ENCODE measurements at places on chromosomes 5 and 9.

- peak; percentile 88 for DNase-seq
Measured at GRCh38 chr9:128552744-128553440, 505 bp downstream of the SPTAN1 start.

DNA sequence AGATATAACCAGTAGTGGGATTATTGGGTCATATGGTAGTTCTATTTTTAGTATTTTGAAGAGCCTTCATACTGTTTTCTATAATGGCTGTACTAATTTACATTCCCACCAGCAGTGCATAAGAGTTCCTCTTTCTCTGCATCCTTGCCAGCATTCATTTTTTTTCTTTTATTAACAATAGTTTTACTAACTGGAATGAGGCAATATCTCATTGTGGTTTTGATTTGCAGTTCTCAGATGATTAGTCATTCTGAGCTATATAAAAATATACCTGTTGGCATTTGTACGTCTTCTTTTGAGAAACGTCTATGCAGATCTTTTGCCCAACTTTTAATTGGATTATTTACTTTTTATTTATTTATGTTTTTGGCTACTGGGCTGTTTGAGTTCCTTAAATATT lies 1579.3 kb upstream of the CDH6 start:
- no peak for DNase-seq

DNA sequence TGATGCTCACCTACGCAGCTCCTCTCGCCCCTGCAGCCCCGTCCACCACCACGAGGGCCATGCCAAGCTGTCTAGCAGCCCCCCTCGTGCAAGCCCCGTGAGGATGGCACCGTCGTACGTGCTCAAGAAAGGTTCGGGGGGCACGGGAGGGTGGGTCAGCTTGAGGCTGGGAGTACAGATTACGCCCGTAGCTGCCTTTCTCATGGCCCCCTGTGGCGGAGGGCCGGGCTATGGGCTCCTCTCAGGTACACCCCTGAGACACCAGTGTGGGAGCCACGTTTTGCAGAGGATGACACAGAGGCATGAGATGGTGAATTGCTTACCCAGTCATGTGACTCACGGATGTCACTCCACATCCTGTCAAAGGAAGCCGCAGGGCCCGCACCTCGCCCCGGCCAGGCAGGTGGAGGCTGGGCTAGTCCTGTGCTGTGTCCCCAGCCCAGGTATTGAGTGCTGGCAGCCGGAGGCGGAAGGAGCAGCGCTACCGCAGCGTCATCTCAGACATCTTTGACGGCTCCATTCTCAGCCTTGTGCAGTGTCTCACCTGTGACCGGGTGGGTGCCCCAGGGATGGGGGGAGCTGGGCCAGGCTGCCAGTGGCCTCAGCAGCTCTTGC lies 33.7 kb downstream of the USP20 start:
- DNase-seq, result peak; percentile 96

GRCh38 chr5:94374336-94374735 lies 244.1 kb downstream of the KIAA0825 start:
- DNase-seq, result no peak

- no peak for DNase-seq
Measured at GRCh38 chr5:14737291-14737690, 72.8 kb downstream of the OTULIN start.

DNA sequence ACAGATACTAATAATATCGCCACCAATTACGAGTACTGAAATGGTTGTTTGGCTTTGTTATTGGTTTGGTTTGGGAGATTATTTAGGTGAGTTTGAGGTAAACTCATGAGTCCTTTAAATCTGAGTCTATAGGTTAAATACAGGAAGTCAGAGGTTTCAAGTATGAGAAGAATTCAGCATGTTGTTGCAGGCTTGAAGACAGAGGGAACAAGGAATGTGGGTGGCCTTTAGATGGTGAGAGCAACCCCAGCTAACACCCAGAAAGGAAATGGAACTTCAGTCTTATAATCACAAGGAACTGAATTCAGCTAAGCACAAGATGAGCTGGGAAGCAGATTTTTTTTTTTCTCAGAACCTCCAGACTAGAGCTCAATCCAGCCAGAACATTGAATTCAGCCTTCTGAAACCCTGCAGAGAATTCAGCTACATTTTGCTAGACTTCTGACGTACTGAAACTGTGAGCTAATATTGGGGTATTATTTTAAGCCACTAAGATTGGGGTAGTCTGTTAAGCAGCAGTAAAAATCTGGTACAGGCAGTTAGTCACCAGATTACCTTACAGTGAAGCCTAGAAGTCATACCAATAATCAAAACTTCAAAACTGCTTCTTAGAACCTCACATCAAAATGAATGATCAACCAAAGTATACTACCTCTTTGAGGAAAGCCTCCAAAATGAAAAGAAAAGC lies 216.0 kb upstream of the PUM3 start:
- no peak for DNase-seq

GRCh38 chr9:121360601-121361374 lies 9.3 kb downstream of the STOM start:
- DNase-seq, result no peak

DNA sequence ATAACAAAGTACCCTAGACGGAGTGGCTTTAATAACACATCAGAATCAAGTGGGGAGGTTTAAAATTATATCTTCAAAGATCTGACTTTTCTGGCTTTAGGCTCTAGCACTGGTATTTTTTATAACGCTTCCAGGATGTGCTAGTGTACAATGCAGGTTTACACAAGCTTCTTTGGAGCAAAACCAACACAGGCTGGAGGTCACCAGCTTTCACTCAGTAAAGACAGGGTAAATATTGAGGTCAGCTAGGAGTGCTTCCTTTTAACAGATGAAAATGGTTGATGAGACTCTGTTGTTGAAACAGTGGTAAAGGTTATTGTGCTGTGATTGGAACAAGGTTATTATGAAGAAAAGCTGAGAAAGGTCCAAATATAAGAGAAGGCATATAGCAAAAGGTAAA lies 414.2 kb downstream of the TAF11L14 start:
- DNase-seq, result no peak

DNA sequence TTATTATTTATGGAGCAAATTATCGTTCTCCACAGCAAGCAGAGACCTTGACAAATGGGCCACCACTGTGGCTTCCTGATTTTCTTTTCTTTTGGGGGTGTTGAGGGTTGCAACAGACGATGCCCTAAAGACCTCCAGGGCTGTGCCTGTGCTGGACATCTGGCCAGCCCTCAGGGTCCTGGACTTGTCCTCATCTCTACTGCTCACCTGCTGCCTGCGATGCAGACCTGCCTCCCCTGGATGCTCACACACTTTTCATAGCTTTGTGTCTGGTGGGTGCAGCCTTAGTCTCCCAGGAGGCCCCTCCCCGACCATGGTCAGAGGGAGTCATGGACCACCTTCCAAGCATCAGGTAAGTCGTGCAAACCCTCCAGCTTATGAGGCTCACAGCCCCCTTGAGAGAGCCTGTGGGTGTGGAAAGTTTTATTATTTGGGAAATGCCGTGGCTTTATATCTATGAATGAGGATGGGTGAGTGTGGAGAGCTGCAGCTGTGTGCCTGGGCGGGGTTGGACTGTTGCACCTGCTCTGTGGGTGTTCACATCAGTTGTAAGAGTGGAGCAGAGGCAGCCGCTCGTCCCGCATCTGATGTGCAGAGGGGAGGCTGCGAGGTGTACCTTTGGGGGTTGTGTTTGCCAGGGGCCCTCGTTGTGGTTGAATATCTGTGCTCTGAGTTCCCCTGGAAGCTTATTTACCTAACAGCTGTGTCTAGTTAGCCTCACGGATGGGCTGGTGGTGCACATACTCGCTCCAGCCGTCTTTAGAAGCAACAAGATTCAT lies 126.3 kb upstream of the IRX4 start:
- no peak for DNase-seq

DNA sequence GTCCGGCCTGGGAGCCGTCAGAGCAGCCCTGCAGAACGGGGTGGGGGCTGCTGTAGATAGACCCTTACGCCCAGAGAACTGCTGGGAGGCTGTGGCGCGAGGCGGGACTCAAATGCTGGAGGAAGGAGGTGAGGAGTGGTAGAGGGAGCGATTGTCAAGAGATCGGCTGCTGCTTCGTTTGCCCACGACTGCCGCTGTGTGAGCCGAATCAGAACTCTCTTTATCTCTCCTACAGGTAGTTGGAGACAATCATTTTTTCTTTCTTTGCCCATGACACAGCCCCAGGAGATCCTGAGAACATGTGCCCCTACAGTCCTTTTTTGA lies 456 bp downstream of the ZNF79 start:
- no peak for DNase-seq

DNA sequence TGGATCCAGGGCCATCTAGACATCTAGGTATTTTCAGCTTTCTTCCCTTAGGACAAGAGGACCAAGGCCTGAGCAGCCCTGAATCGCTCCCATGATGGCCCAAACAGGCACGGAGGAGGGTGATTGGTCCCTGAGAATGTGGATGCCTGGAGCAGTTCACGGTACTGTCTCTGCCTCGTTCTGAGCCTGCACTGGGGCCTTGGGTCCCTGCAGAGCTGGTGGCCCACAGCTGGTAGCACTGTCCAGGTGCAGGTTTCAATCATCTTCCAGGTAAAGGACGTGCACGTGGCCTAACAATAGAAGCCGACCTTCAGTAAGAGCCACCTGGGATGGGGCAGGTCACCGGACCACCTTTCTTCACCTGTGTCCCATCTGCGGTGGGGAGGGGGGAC lies 19.4 kb upstream of the FCN1 start:
- no peak for DNase-seq

DNA sequence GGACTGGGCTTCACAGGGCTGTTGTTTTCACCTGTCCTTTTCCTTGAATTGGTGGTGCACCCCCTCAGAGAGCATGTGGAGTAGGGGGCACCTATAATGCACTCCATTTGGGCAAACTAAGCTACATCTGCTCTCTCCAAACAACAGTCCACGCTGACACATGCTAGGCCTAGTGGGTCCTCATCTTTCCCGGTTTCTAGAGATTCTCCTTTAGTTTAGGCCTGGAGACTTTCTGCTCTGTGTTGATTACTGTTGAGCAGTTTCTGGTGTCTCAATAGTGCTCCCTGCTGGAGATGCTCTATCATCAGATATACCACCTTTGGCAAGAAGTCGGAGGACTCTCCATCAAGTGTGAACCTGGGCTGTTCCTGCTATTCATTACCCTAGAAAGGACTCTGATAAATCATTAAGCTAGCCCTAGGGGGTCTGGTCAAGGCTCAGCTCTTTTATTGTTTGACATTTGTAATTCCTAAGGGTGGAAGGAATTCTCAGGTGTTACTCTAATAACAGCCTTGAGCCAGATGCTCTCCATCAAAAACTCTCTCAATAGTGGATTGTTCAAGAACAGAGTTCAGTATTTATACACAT lies 64.0 kb upstream of the FYB1 start:
- DNase-seq, result peak; percentile 90

GRCh38 chr5:91069364-91069763 lies 313.8 kb downstream of the ARRDC3 start:
- DNase-seq, result no peak

GRCh38 chr5:3993856-3994473 lies 398.3 kb downstream of the IRX1 start:
- no peak for DNase-seq

DNA sequence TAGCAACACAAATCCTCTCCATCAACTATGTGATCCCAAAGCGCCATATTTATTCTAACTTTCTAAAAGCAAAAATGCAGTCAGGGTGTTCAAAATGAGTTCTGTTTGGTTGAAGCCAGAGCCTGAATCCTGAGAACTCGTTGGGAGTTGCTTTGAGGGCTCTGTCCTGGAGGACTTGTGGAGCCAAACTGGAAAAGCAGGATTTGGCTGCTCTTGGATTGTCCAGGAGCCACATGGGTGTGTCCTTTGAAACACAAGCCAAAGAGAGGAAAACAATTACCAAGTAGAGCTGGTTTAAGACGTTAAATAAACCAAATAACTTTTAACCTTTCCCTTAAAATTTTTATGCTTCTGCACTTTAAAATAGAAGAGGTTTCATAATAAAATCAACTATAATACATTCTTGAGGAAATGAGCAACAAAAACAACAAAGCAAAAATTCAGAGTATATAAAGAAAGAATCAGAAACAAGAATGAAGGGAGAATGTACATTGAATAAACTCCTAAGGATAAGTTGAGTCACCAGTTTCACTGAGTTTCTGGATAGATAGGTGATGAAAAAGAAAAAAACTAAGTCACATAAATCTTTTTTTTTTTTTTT lies 13.5 kb downstream of the C5orf46 start:
- no peak for DNase-seq

DNA sequence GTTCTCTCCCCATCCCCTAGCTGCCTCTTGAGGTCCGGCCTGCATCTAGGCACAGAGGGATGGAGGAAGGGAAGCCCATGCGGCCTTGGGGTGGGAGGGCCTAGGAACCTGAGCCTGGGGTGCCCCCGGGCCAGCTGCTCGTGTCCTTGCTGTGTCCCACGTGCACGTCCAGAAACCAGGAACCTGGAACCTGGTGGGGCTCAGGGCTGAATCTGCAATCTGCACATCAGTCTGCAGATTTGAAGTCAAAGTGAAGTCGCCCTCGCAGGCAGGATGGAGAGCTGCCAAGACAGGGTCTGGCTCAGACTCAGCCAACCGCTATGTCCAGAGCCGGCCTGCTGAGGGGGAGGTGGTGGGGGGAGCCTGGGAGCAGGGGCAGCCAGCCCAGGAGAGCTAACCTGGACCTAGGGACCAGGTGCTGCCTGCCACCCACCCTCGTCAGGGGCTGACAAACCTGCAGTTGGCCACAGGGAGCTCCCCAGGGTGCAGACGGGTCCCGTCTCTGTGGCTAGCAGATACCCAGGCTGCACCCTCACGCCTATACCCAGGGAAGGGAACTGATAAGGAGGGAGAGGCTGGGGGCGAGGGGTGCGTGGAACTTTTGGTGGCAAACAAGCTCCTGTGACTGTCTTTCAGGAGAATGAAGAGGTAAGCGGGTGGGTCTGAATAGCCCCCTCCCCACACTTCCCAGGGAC lies 103.5 kb upstream of the SIMC1 start:
- no peak for DNase-seq

DNA sequence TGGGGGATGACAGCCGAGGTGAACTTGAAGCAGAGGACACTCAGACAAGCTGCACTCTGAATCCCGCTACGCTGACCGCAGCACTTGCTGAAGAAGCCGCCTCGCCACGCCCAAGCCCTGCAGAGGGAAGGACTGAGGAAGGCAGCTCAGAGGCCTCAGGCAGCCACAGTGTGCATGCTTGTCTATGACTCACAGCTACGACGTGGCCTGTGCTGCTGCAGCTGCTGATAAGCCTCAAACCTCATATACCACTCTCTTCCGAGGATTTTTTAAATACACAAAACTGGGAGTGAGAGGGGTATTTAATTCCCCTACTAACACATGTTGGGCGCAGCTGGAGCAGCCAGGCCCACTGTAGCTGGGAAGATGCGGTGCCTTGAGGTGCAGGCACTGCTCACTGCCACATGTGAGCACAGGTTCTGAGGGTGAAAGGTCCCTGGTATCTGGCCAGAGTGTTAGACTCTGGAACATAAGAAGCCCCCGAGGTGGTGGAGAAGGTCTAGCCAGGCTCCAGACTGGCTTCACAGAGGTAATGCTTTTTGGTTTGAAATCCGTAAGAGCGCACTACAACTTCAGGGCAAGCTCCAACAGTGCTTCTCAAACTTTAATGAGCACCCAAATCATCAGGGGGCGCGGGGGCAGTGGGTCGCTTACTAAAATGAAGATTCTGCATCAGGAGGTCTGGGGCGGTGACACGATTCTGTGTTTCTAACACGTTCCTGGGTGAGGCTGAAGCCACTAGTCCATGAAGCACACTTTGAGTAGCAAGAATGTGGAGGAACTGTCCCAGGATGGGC lies 196.8 kb downstream of the AUH start:
- DNase-seq, result peak; percentile 94
